ENCODE measurements at places on chromosomes 1 and 21.

DNA sequence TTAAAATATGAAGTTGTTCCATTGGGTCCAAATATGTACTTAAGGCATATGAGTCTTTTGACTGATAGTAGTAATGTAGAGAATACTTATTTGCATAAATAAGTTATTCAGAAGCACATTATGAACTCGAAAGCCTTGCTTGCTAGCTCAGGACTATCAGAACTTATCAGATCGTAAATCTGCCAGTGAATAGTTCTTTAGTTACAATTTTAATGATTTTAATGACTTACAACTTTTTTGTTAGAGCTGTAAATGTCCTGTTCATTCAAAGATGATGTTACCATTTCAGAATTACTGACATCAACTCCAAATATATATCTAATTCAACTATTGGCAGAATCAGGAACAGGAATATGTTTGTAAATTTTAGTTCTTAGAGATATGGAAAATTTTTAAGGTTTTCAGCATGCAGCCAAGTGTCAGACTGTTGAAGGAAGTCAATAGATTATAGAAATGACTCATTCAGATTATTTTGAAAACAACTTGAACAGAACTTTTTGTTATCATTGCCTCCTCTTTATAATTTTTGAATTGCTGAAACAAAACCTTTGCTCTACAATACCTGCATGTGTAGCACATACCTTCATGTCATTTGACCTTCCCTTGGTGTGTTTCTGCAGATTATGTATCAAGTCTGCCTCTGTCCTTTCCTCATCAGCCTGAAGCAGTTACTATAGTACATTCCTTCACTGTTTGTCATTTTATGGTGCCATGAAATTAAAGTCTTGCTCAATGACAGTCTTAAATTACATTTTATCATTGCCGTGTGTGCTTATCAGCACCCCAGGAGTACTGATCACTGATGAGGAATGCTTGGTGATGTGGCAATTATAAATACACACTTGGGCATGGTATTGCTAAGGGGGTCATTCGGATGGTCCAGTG is 44.9 kb downstream of the LRRC8D start:
- DNase-seq = no peak

DNA sequence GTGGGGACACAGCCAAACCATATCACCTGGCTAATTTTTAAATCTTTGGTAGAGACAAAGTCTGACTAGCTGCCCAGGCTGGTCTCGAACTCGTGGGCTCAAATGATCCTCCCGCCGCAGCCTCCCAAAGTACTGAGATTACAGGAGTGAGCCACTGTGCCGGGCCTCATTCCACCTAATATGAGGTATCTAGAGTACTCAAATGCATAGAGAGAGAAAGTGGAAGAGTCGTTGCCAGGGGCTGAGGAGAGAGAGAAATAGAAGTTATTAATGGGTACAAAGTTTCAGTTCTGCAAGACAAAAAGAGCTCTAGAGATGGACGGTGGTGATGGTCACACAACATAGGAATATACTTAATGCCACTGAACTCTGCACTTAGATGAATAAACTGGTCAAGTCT is 119.6 kb downstream of the TOMM20 start:
- no peak for DNase-seq

GRCh38 chr1:50974618-50974935 is 4.5 kb downstream of the CDKN2C start:
- DNase-seq = no peak

DNA sequence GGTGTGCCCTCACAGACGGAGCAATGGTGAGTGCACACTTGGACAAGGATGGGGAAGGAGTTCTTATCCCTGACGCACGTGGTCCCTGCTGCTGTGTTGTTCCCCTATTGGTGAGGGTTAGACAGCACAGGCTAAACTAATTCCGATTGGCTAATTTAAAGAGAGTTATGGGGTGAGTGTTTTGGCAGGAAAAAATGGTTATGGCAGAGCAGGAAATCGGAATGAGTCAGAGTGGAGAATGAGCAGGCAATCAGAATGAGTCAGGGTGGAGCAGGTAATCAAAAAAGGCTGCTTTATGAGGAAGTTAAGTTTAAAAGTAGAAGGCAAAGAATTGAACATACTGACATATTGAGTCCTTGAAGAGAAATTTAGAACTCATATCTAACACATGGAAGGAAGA is 100.5 kb downstream of the NGF start:
- DNase-seq = no peak

- DNase-seq = no peak
Observed at GRCh38 chr1:91795591-91796389, 90.2 kb downstream of the TGFBR3 start.

DNA sequence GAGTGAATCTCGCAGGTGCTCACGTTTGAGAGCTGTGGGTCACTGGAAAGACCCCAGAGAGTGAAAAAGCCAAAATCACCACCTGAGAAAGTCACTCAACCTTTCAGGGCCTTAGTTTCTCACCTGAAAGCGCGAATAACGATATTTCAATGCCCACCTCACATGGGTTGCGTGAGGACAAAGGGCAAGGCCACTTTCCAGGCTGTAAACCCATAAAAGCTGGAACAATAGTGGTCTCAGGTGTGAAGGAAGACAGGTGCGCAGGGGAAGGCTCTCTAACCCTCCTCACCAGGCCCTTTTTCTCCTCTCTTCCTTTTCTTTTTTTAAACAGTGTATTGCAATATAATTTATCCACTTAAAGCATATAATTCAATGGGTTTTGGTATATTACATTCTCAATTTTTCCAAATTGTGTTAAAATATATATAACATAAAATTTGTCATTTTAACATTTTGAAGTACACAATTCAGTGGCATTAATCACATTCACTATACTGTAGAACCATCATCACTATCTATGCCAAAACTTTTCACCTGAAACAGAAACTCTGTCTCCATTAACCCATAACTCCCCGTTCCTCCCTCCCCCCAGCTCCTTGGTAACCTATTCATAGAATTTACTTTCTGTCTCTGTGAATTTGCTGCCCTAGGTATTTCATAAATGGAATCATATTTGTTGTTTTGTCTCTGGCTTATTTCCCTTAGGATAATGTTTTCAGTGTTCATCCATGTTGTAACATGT is 118.4 kb upstream of the TNR start:
- no peak for DNase-seq

GRCh38 chr1:3911981-3912808 is 12.1 kb upstream of the C1orf174 start:
- no peak for DNase-seq

DNA sequence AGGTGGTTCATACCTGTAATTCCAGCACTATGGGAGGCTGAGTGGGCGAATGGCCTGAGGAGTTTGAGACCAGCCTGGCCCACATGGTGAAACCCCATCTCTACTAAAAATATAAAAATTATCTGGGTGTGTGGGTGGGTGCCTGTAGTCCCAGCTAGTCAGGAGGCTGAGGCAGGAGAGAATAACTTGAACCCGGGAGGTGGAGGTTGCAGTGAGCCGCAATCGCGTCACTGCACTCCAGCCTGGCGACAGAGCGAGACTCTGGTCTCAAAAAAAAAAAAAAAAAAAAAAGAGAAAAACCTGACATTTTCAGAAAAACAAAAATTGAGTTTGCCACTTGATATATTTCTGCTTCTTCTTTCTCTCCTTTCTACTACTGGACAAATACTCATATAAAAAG is 24.3 kb downstream of the CA6 start:
- no peak for DNase-seq

DNA sequence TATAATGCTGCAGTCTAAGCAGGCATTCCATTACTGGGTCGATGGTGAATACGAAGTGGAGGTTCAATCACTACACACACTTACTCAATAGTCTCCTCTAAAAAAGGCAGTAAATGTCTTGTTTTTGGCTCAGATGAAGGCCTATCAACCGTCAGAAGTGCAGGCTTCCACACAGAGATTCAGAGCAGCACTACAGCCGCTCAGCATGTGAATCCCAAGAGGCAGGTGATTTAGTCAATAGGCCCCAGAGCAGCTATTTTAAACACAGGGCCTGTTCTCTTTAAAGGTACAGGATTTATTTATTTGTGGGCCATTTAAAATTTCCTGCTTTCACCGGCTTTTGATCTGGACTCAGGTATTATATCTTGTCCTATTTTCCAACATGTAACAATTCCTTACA is 293.7 kb downstream of the RGS7 start:
- DNase-seq = no peak

GRCh38 chr1:38724160-38725131 is 135.1 kb downstream of the RRAGC start:
- no peak for DNase-seq

GRCh38 chr1:107750364-107750959 is 214.5 kb downstream of the VAV3 start:
- no peak for DNase-seq

GRCh38 chr1:155130272-155131006 is 2.8 kb downstream of the EFNA1 start:
- DNase-seq = no peak

- no peak for DNase-seq
Observed at GRCh38 chr1:62467092-62467491, 30.2 kb downstream of the USP1 start.

DNA sequence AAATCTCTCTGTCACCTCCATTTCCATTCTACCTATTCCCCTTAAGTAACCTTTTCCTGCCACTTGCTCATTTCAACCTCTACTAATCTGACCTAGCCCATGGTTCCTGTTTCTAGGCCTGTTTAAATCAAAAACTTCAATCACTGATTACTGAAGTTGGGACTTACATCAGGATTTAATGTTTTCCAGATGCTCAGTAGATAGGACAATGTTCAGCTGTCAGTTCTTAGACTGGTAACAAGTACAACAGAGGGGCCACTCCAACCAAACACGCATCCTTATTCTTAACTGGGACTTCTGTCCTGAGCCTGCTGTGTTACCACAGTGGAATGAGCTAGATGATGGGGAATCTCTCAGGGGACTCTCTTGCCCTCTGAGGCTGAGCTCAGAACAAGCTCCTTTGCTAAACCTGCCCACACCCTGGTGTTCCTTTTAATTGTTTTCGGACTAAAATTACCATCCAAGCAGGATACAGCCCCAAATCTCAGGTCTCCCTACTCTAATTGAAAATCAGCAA is 974.6 kb downstream of the TTLL7 start:
- DNase-seq = no peak

DNA sequence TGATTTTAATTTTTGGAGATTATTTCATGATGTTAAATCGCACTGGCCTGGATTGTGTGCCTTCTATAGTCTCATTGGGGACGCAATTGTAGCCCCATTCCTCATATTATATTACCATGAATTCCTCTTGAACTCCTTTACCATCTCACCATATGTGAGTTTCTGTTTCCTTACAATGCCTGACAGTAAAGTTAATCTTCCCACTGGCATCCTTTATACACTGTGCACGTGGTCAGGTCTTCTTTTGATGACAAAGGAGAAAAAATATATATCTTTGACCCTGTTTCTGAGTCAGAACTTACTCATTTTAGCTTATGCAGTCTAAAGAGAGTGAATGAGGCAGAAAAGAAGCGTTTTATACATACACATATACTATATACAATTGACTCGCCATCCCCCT is 774 bp upstream of the ABL2 start:
- DNase-seq = no peak

DNA sequence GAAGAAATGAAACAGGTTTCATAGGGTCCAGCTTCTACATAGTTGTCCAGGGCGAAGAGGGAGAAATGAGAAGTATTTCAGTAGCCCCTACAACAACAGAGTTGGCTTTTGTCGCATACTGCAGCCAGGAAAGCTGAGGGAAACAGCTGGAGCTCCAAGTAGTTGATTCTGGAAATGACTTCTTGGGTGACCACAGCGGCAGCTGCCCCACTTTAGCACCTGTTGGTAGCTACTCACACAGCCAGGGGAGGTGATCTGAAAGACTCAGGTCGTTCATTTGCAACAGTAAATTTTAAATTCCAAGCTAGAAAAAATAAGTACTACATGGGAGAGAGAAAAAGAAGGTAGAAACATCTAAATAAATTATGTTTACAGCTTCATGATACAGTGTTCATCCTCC is 2.3 kb downstream of the TTC13 start:
- DNase-seq = no peak

- no peak for DNase-seq
Observed at GRCh38 chr21:17501107-17502006, 11.5 kb upstream of the CXADR start.

DNA sequence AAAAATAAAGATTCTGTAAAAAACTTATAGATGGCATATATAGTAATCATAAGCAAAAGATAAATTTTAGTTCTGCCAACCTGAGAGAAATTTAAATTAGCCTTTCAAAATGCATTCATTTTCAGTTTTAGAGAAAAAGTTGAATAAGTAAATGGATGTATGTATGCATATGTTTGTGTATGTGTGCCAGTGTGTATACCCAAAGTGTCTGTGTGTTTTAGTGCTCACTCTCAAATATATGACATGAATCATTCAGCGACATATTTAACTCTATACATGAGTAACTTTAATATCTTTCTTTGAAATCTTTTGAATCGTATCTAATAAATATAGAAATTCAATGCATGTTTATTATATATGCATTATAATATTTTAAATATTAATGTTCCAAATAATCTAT is 274.5 kb downstream of the SRGAP2C start:
- no peak for DNase-seq

Measured in activated T-helper 2 cell treated with anti-CD3 and anti-CD28 coated beads, Interferon-gamma antibody, Interleukin-2, Interleukin-4, amounts not matched to agents 10 μg/mL and 5 μg/mL and 100 μg/mL, durations not matched to agents 14 hours and 24 hours and 36 hours (primary cell).